Frontal cortex (tissue), 4 donors: ENCODE measurements at places on chromosomes 16 and 17. TPM values are rescaled to one million over a fixed set of nuclear protein-coding genes. Genes with fewer than 3 reads are reported as not detected.
A peak's percentile ranks its signal among the peaks of the same experiment; 100 is the strongest.

DNA sequence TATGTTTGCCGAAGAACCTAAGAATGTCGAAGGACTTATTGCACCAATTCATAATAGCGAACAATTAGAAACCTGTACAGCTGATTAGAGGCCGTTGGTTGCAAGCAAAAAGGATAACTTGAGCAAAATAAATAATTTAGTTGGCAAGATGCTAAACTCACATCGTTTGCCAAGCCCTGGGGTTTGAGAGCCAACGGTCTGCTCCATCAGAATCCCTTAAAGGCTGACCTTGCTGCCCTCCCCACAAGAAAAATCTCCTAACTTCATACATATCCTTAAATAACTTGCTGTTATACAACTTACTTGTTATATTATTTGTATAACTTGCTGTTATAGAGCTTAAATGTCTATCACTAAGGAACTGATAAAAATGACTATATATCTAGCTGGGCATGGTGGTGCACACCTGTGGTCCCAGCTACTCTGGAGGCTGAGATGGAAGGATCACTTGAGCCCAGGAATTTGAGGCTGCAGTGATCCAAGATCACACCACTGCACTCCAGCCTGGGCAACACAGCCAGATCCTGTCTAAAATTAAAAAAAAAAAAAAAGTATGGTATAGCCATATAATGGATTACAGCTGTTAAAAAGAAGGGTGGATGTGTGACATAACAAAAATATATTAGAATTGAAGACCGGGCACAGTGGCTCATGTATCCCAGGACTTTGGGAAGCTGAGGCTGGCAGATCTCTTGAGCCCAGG is 1.9 kb upstream of the TRIM37 start:
- DNase-seq: no peak

MYBBP1A gene
- total RNA-seq: 30.2 TPM

- no peak for DNase-seq
Measured at GRCh38 chr16:88333848-88334777, 48.6 kb upstream of the ZNF469 start.

GRCh38 chr17:67107811-67108775 is 63.7 kb downstream of the CACNG1 start:
- no peak for DNase-seq

GRCh38 chr17:81453076-81453475 is 57.8 kb downstream of the BAHCC1 start:
- DNase-seq: no peak

DNA sequence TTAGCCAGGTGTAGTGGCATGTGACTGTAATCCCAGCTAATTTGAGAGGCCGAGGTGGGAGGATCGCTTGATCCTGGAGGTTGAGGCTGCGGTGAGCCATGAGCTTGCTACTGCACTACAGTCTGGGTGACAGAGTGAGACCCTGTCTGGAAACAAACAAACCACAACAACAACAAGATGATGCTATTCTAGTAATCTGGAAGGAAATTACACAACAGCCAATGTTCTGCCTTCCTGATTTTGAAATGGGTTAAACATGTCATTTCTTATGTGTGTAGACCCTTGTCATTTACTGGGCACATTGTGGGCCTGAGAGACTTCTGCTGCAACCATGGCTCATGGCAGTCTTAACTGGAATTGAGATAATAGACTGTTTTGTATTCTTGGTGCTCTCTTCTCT is 5.9 kb downstream of the COQ7 start:
- no peak for DNase-seq

GRCh38 chr16:55812951-55813350 is 19.9 kb downstream of the CES1 start:
- DNase-seq: no peak

GLIS2 gene
- total RNA-seq: 8.6 TPM

VMO1 gene
- total RNA-seq: 1.2 TPM

EDC4 gene
- total RNA-seq: 64.0 TPM

DNA sequence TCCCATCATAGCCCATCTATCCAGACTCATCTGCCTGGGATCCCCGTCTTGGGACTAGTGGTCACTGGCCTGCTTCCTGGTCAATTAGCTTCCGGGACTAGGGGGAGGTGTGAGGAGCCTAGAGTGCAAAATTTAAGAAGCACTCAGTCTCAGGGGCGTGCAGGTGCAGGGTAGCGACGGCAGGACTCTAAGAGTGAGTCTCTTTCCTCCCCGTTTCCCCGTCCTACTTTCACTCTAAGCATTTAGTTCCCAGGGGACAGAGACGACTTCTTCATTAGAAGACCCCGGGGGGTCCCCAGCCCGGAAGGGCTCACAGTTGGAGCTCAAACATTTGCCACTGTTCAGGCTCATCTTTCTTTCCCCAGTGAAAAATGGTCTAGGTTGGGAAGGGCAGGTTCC is 677 bp upstream of the ZNHIT3 start:
- DNase-seq: peak; percentile 44

GRCh38 chr17:7241783-7242716 is at the start of gene GABARAP:
Gene GABARAP, minus strand, starts transcription at chr17:7242449. Its CDS starts 119 bp downstream, at chr17:7242330.
- peak; percentile 88 for DNase-seq

DNA sequence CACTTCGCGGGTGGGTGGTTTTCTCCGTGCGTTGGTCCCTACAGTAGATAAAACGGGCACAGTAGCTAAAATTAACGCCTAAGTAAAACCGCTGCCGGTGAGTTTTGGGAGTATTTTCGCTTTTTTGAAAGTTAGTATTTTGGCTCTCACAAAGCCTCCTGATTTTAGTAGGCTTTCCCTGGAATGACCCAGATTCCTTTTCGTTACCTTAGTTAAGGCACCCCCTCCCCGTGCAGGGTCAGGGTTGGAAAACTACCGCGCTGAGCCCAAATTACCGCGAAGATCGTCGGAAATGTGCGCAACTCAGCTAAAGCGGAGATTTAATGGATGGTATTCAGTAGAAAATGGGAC is 28.3 kb upstream of the ST6GALNAC1 start:
- no peak for DNase-seq
